ENCODE measurements at places on chromosomes 13 and 19. TPM values are rescaled to one million over a fixed set of nuclear protein-coding genes. Genes with fewer than 3 reads are reported as not detected.

DNA sequence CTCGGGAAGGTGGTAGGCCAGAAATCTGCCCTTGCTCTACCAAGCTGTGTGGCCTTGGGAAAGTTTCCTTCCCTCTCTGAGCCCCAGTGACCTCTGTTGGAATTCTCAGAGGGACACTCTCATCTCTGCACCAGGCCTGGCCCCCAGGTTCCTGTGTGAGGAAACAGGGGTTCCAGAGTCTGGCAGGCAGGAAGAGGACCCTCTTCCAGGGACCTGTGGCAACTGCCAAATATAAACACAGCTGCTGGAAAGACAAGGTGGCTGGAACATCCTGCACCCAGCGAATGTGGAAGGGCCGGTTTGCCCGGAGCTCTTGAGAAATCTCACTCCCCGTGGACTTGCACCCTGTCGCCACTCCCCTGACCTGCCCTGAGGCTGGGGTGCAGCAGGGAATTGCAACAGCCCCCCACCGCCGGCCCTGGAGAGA, 52.8 kb downstream of the GADD45B start:
- DNase-seq, result no peak

- no peak for DNase-seq
These were observed 245.2 kb downstream of the DLEU7 start for GRCh38 chr13:50598338-50598737.

DNA sequence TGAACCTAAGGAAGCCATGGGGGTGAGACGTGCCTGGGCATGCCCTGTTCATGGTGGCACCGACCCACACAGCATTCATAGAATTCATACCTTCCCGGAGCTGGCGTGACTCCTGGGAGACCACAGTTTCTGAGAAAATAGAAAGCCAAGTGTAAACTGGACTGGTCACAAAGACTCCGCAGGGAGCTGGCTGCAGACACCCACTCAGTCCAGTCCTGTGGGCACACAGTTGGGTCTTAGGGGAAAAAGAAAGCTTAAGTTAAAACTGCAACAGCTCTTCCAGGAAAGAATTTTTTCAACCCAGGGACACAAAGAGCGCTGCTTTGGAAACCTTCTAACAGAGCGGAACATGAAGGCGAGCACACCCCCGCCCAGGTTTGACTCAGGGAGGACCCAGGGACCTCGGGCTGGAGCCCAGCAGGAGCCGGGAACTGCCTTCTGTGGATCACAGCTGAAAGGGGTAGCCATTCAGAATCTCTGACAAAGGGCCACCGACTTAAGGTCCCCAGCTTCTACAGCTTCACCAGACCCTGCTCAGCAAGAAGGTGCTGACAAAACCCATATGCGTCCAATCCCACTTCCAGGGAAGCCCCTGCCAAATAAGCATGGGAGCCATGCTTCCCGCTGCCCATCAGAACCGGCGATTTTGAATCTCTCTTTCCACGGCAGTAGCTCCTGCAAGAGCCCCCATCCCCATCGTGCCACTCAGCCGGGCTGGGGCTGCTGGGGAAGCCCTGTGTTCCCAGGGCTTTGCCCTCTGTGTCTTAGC, 183.7 kb downstream of the COL4A1 start:
- peak; percentile 90 for DNase-seq

DNA sequence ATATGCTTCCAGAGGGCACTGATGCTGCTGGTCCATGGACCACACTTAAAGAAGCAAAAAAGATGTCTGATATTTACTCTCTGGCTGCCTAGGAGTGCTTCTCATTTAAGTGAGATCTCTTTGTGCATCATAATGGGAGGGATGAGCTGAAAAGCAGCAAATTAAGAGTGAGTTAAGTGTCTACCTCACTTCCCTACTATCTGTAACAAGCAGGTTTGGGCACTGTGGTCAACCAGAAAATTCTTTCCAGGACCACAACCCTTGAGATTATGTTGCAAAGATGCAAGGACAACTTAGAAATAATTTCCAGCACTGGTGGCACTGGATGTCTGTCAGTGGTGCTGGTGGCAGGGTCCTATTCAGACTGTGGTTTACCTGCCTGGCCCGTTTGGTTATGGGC, 52.1 kb upstream of the USPL1 start:
- no peak for DNase-seq

- DNase-seq, result no peak
These were observed 23.7 kb downstream of the LYPD3 start for GRCh38 chr19:43441716-43442115.

The PSG1 gene
- not detected for total RNA-seq

GRCh38 chr13:94249512-94249911, 230.0 kb downstream of the DCT start:
- DNase-seq, result no peak

GRCh38 chr19:14425696-14426138, 6.6 kb upstream of the DDX39A start:
- no peak for DNase-seq

- no peak for DNase-seq
These were observed 21.7 kb downstream of the RFX2 start for GRCh38 chr19:6088602-6089049.

The KLF1 gene
- not detected for total RNA-seq

- no peak for DNase-seq
These were observed 3.5 kb downstream of the MKNK2 start for GRCh38 chr19:2047449-2048103.

The ZNF121 gene
- 21.7 TPM for total RNA-seq

The RGCC gene
- 142 TPM for total RNA-seq

The NUDT19 gene
- total RNA-seq, result 13.3 TPM

DNA sequence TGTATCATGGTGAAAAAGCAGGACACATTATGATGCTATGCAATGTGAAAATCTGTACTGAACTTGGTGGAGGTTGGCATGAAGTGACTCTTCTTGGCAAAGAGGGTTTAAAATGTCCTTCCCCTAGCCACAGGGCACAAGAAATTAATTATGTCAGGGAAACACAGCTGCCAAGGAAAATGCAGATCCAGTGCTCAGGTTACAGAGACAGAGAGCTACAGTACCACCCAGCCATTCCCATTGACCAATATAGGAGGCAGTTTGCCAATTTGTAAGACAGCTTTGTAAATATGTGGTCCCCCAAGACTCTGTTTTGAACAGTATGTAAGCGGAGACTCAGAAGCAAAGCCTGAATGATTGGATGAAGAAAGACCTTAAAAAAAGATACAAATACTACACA, 69.4 kb upstream of the KLF12 start:
- DNase-seq, result no peak

The FSD1 gene
- total RNA-seq, result not detected

The MISP3 gene
- total RNA-seq, result 9.8 TPM

DNA sequence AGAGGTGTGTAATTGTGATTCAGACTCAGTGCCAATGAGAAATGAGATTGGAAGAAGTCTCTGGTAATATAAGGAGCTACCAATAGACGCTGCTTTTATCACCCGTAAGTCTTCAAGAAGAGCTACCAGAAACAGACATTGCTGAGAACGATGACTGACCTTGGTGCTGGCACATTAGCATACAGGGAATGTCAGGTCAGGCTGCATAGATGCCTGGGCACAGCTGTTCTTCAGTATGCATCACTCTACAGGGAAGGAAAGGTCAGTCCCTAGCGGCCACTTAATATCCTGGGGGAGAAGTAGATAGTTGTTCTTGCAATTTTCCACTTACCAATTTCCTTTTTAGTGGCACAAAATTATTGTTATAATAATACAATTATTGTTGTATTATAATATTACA, 380.4 kb downstream of the PCDH9 start:
- no peak for DNase-seq

The PRX gene
- 10.3 TPM for total RNA-seq

The CCDC122 gene
- total RNA-seq, result 13.2 TPM

DNA sequence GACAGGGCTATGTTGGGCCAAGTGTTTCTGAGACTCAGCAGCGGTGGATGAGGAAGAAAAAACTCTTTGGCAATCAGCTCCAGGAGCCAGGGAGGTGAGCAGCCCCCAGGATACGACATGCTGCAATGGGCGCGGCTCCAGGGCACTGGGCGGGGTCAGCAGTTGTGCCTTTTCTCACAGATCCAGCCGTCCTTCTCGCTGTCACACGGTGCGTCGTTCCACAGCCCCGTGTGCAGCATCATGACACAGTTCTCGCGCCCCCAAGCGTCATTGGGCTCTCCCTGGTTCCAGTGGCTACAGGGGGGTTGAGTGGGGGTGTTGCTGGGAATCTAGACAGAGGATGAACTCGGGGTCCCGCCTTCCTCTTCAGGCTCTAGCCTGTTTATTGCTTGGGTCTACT, 2.7 kb downstream of the CLEC4G start:
- DNase-seq, result no peak

DNA sequence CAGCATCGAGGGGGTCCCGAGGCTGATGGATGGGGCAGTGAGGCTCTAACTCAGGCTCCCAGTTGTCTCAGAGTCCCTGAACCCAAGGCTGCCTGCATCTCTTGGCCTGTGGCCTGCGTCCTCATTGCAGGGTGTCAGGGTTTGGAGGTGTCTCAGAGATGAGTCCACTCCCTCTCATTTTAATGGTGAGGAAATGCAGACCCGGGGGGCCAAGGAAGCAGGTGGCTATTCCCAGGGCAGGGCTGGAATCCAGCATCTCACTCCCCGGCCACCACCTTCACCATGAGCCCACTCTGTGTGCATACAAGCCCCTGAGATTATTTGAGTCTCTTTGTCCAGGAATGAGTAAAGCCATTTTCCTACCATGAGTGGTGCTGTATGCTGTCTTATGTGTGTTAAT, 21.4 kb downstream of the TEX29 start:
- peak; percentile 86 for DNase-seq

DNA sequence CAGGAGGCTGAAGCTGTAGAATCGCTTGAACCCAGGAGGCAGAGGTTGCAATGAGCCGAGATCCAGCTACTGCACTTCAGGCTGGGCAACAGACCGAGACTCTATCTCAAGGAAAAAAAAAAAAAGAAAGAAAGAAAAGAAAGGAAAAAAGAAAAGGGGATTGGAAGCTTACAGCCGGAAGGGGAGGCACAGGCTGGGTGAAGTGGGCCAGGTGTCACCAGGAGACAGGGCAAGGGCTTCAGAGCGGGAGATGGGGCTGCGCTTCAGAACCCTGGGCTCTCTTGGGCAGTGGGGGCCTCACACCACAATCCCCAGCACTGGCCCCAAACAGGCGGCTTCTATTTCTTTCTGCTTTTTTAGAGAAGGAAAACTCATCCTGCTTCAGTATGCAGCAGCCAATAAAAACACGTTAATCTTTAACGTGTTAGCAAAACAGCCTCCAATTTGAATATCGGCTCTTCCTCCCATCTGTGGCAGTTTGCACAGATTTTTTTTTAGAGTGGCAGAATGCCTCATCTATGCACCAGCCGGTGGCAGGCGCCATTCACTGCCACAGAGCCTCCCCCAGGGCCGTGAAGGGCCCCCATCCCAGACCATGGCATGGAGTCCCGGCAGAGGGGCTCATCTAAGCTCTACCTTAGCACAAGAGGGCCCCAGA, 46.6 kb upstream of the C19orf12 start:
- DNase-seq, result no peak

- no peak for DNase-seq
These were observed 20.1 kb upstream of the EBPL start for GRCh38 chr13:49711218-49711863.
